Hypothalamus (tissue), 51 donors: ENCODE measurements at places on chromosomes 7 and 10.

DNA sequence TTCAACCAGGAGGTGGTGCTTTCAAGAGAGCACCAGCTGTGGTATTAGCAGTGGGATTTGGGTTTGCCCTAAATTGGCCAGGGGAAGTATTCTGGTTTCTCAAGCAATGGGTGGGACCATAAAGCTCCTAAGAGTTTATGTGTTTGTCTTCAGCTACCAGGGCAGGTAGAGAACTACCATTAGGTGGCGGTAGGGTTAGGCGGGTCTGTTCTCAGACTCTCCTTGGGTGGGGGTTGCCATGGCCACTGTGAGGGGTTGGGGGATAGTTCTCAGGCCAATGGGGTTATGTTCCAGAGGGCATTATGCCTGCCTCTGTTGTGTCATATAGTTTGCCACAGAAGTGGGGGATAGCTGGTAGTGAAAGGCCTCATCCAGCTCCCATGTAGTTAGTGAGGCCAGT, 47.7 kb upstream of the BICC1 start:
- DNase-seq = no peak

- no peak for DNase-seq
Observed at GRCh38 chr7:70720191-70720873, 411.6 kb upstream of the GALNT17 start.

- no peak for DNase-seq
Observed at GRCh38 chr10:52459097-52459496, 145.0 kb downstream of the DKK1 start.

GRCh38 chr10:7492660-7493046, 81.8 kb upstream of the SFMBT2 start:
- no peak for DNase-seq

DNA sequence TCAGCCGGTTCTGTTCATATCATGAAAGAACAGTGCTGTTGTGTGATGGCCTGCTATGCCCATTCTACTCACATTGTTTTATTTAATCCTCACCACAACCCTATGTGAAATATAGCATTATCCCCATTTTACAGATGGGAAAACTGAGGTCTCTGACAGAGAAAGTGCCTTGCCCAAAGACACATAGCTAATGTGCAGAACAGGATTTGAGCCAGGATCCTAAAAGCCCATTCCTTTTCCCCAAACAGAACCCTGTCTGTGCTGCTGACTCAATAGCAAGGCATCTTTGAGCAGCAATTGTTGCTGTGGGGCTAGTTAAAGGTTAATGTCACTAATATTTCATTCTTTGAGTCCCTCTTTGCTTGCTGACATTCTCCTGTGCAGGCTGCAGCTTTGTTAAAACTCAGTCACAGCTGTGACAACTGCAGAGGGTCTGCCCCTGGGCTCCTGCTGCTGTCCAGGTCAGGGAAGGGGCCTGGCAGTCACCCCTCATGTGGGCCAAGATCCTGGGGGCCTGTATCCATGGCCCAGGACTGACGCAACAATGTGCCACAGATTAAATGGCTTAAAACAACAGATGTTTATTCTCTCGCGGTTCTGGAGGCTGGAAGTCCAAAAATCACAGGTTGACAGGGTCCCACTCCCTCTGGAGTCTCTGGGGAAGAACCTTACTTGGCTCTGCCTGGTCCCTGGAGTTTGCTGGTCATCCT, 40.4 kb downstream of the AFAP1L2 start:
- no peak for DNase-seq

- DNase-seq = no peak
Observed at GRCh38 chr10:8275911-8276310, 221.4 kb downstream of the GATA3 start.

DNA sequence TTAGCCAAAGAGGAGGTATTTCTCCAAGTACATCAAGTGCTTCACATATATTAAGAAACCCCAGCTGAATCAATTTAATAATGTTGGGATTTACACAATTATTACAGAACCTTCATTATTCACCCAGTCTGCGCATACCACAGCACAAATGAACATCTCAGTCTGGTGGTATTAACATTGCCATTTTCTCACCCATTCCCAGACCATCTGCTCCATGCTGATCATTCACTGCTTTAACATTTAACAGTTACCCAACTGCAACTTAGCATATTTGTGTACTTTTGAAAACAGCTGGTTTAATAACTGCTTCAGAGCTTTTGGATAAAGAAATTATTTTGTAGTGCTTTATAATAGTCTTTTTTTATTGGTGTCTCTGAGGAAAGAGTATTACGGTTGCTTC, 1072.1 kb downstream of the NXPH1 start:
- no peak for DNase-seq

- DNase-seq = no peak
Observed at GRCh38 chr10:114402871-114403540, 1.3 kb downstream of the AFAP1L2 start.

- no peak for DNase-seq
Observed at GRCh38 chr10:77175631-77176222, 461.9 kb downstream of the KCNMA1 start.

DNA sequence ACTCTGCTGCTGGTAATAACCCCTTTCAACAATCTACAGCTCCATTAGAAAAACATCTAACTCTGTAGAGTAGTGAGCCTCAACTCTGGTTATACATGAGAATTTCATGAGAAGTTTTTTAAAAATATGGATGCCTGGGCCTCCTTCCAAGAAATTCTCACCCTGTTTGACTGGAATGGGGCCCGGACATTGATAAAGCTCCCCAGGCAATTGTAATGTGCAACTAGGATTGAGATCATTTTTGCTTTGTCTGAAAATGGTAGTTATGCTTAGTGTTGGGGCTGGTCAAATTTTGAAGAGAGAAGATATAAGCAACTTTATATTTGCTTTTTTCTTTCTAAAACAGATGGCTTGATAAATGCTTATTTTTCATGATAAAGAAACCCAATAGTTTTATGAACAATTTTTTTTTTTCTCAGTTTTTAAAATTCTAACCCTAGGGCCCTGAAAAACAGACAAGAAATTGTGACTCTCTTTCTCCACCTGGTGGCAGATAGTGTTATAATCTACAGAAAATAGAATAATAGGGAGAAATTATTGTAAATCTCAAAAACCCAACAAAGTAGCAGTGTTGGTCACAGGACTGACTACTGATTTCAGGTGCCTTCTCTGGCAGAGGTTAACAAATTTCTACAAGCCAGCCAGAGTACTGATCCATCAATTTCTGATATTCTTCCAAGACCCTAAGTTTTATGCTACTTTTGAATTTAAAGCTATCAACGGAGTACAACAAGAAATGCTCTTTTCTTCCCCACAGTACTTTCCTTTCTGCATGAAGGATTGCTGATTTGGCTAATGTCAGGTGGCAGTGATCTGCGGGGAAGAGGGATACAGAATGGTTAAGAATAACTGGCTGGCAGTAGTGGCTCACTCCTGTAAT, 174.8 kb downstream of the DKK1 start:
- no peak for DNase-seq

DNA sequence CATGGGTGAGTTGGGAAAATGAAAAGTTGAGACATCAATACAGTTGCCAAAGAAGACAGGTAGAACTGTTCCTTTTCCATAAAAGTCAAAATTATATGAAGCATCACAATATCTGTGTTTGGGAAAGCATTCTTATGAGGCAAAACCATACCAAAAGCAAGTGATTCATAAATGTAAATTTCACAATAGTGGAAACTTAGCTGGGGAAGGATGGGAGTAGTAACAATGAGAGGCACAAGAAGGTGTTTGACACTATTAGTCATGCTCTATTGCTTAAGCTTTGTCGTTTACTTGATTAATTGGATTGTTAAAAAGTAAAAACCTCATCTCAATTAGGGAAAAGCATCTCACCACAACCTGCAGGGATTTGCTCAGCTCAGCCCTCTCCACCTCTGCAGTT, 240.2 kb downstream of the C7orf25 start:
- DNase-seq = no peak

- DNase-seq = peak; percentile 8
Observed at GRCh38 chr7:128783143-128783861, 7.7 kb upstream of the OPN1SW start.

DNA sequence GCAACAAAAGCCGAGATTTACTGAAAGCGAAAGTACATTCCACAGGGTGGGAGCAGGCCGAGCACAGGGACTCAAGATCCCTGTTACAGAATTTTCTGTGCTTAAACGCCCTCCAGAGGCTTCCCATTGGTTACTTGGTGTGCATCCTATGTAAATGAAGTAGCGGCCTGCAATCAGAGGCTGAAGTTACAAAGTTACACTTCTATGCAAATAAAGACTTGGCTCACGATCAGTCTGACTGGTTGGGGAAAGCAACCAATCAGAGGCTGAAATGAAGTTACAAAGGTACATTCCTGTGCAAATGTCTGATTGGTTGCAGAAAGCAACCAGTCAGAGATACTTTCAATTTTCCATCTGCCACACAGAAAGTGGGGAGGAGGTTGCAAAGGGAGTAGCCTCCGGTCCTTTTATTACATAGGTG, 4.1 kb downstream of the ACBD7 start:
- DNase-seq = peak; percentile 9

GRCh38 chr10:44908066-44908749, 2.9 kb upstream of the TMEM72 start:
- no peak for DNase-seq

DNA sequence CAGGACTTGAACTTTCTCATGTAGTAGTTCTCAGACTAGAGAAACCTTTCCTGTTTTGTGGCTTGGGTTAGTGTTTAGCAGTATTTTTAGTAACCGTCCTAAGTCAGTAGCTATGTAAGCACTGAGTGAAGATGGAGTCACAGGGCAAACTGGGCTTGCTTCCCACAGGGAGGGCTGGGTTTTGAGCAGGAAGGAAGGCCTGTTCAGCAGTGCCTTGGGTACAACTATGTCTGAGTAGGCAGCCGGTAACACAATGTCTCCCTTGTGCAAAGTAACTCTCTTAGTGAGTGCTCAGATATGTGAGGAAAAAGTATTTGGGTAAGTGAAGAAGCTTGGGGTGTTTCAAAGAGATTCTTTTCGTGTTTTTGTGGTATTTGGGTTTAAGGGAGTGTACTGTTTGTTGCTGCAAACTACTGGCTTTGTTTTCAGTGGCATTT, 96.4 kb downstream of the CCSER2 start:
- DNase-seq = peak; percentile 71

GRCh38 chr10:90738885-90739284, 119.0 kb downstream of the HTR7 start:
- DNase-seq = no peak

DNA sequence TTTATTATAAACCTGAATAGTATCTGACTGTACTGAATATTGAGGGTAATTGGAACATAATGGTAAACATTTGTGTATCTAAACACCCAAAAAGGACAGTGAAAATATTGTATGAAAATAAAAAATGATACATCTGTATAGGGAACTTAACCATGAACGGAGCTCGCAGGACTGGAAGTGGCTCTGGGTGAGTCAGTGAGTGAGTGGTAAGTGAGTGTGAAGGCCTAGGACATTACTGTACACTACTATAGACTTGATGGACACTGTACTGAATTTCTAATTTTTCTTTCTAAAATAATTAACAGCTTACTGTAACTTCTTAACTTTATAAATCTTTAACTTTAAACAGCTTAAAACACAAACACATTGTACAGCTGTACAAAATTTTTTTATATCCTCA, 454.5 kb upstream of the FZD8 start:
- DNase-seq = no peak

- no peak for DNase-seq
Observed at GRCh38 chr7:21352540-21353387, 75.1 kb upstream of the SP4 start.

DNA sequence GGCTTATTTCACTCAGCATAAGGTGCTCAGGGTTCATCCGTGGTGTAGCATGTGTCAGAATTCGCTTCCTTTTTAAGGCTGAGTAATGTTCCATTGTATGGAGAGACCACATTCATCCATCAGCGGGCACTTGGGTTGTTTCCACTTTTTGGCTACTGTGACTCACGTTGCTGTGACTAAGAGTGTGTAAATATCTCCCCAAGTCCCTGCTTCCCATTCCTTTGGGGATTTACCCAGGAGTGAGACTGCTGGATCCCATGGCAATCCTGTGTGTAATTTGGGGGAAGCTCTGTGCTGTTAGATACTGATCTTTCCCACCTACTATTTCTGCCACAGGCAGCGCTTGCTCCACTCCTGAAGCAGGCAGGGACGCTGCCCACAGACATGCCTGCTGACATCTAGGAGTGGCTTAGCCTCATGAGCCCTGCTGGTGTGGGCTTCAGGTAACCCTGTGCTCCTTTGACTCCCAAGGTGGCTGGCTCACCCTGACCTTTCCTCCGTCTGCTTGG, 346.0 kb downstream of the FRMD4A start:
- no peak for DNase-seq

- no peak for DNase-seq
Observed at GRCh38 chr7:129437190-129437589, 3.0 kb downstream of the STRIP2 start.

- DNase-seq = no peak
Observed at GRCh38 chr7:130134106-130134636, 63.8 kb downstream of the KLHDC10 start.

DNA sequence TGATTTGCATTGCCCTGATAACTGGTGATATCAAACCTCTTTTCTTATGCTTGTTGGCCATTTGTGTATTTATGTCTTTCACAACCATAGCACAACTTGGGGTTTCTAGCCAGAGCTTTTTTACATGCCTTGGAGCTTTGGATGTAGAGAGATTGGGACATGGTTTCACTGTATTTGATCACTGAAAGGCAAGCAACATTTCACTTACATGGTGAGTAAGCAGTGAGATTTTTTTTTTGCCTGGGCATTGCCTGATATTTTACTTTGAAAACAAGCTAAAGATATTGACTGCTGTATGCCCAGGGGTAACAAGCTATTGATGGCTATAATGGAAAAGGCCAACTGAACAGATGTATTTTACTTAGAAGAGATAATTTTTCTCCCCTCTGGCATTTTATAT, 259.0 kb downstream of the PHTF2 start:
- DNase-seq = no peak

DNA sequence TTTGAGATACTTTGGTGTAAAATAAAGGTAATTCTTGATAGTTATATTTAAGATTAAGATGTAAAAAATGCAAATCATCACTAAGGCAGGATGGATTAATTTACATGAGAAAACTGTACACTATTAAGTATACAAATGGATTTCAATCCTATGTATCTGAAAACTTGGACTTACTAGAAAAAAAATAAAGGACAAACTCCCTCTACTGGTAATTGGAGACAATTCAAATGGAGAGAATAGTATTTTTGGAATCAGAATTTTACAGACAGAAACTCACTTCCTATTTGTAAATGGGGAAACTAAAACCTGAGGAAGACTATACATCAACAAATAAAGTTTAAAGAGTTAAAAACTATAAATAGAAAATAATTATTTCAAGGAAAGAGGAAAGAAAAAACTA, 62.6 kb downstream of the CUL2 start:
- DNase-seq = no peak
